ENCODE measurements at places on chromosomes 11 and 22.
A peak's percentile ranks its signal among the peaks of the same experiment; 100 is the strongest.

DNA sequence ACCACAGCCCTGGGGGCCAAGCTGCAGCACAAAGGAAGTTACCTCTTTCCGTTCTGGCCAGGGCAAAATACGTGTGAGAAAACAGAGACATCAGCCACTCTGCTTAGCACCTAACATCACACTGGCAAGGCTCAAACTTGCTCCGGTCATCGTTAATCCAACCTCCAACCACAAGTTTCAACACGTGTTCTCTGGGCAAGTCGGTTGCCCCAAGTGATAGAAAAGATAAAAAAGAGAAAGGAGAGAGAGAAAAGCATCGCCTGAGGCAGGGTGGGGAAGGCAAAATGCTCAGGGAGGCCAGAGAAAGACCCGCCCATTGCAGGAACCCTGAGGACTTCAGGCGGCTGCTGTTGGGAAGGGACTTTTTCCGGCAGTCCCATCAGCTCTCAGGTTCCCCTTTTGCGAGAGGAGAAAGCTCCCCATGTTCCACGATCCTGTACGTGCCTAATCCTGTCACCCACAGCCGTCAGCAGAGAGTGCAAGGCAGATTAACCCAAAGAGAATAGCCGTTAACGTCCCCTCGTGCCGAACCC is 18.5 kb upstream of the B4GALNT4 start:
- DNase-seq = no peak

DNA sequence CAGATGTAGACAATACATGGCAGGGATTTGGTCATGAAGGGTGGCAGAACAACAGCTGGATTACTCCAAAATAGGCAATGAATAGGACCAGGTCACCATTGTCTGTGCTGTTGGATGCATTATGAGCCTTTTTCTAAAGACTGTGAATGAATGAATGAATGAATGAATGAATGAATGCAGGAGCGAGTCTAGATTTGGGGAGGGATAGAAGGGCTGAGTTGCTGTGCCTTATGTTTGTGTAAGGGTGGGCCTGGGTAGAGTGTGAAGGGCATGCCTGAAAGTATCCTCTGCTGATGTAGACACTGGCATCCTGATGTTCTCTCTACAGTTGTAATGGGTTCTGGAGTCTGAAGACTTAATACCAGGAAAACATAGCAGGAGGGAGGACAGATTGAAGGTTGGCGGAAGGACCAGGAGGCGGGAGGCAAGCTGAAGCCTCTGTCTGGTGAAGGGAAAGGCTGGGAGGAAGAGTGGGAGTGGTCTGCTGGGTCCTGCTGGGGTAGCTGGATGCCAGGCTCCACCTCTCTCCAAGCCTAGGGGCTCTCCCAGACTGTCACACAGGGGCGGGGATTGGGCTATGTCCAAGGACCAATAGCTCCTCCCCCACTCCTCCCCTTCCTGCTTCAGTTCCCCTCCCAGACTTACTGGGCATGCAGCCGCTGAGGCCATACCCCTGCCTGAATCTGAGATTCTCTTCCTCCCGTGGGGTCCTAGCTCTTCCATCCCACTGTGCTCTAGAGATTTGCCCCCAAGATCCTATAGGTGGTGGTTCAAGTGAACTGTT is 4.8 kb downstream of the TRIM3 start:
- DNase-seq = peak; percentile 82

GRCh38 chr22:49825436-49825835 is 2.2 kb downstream of the BRD1 start:
- DNase-seq = peak; percentile 56

DNA sequence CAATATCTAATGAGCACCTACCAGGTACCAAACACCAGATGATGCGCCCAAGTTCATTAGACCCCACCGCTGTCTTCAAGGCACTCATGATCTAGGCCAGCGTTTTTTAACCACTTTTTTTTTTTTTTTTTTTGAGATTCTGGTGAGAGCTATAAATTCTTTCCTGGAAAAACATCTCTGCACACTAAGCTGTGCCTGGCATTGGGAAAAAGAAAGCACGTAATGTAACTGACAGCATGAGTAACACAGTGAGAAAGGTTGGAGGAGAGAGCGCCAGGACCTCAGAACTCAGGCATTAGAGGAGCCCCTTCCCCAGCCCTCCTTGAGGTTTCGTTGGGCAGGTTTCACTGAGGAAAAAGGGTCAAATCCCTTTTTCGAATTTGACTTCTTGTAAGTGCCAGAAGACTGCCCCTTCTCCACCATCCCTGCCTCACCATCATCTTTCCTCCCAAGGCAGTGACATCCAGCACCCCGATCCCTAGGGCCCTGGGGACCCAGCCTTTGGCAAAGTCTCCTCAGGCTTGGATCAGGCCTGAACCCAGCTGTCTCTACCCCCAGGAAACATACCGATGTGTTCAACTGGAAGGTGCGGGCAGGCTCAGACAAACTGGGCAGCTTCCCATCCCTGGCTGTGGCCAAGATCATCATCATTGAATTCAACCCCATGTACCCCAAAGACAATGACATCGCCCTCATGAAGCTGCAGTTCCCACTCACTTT is 26.1 kb upstream of the SMIM35 start:
- DNase-seq = no peak

DNA sequence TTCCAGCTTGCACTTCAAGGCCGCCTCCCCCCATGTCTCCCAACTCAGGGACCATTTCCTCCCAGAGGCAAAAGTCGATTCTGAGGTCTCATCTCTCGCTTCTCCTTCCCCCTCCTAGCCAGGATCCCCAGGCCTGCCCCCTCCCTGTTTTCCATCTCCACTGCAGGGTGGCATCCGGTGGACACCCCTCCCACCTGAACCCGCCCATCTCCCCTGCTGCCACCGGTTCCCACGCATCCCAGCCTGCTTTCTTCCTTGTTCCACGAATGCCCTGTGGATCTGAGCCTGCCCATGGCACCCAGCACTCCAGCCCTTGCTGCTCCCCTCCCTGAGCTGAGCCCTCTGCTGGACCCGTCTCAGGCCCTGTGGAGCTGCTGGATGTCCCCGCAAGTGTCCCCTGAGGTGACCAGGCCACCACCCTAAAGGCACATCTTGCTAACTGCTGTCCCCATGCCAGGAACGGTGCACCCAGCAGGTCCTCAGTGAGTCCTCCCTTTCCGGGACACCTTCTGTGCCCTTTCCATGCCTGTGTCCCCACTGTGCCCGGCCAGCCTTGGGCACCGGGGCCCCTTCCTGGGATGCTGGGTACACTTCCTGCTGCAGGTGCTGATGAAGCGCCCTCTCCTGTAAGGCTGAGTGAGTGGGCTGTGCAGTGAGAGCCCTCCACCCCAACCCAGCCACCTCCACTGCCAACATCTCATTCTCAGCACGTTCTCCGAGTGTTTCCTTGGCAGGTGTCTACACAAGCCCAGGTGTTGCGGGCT is 936 bp downstream of the IL17REL start:
- DNase-seq = no peak

DNA sequence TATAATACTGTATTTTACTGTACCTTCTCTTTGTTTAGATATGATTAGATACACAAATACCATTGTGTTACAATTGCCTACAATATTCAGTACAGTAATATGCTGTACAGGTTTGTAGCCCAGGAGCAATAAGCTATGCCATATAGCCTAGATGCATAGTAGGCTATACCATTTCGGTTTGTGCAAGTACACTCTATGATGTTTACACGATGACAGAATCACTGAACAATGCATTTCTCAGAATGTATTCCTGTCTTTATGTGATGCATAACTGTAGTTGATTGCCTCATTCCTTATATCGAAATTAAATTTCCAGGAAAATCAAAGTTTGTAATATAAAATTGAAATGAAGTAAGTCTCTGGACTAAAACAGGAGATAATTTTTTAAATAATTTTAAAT is 49.3 kb upstream of the OR5P2 start:
- DNase-seq = no peak

GRCh38 chr11:70654016-70654415 is 255.7 kb downstream of the CTTN start:
- DNase-seq = no peak

DNA sequence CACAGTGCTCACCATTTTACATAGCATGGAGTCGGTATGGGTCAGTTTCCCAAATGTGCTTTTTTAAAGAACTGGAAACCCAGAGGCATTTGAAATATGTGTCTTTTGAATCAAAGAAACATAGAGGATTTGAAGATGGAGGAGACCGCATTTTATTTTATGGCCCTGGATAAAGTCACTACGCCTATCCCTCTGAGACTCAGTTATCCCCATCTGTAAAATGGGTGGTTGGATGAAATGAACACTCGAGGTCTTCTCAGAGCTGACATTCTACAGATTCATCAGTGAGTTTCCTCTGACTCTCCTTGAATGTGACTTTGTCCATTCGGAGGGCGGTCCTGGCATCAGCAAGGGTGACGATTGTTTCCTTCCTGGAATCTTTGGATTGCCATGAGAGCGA is 135.1 kb downstream of the MIAT start:
- DNase-seq = no peak

DNA sequence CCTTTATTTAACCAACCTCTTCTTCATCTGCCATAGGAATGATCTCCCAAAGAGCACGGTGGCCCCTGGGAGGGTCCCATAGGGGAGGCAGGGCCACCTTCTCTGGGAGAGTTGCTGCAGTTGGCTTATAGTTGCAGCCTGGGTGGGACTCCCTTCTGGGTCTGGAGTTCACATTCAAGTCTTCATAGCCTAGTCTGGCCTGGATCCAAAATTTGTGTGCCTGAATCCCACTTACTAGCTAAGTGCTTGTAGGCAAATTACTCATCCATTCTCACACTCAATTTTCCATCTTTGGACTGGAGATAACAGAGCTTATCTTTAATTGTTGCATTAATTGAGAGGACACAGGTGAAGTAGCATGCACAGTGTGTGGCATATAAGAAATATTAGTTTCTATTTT is 163.6 kb downstream of the GRIK4 start:
- peak; percentile 18 for DNase-seq

GRCh38 chr11:105986554-105986953 is 35.5 kb downstream of the MSANTD4 start:
- no peak for DNase-seq

- peak; percentile 55 for DNase-seq
Observed at GRCh38 chr11:34654483-34655334, 33.8 kb downstream of the EHF start.

- DNase-seq = no peak
Observed at GRCh38 chr22:28435140-28435768, 244.4 kb downstream of the TTC28 start.

GRCh38 chr11:131179836-131180235 is 190.6 kb upstream of the NTM start:
- DNase-seq = no peak

DNA sequence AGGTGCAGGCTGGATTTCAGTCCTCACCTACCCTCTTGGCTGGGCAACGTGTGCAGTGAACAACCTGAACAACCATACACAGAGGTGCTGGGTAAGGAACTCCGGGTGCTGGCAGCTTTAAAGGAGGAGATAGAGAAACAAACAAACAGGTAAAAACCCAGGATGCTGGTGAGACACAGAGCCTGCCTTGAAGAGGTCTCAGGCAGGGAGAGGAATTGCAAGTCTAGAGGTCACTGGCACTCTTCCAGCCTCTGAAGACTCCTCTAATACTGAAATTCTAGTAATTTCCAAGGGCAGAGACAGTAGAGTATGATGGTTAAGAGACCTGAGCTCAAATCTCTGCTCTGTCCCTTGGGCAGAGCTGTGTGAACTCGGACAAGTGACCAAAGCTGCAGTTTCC is 192.5 kb downstream of the CEP164 start:
- peak; percentile 7 for DNase-seq

DNA sequence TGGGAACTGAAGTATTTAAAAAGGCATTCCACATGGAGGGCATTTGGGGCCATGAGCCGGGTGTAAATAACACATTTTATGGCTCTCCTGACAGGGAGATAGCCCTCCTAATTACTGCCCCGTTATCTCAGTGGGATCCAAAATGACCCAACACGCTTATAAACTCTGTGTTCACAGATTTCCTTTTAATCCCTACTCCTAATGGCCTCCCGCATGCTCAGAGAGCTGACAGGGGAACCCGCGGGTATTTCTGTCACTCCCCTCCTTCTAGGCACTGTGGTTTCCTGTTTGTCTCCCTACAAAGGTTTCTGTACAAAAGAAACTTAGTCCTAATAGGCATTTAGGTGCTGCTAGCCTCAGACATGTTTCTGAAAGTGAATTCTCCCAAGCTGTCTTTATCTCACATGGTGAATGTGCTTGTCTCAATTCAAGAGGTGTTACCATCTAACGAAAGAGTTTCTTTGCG is 202.8 kb upstream of the SEZ6L start:
- no peak for DNase-seq

DNA sequence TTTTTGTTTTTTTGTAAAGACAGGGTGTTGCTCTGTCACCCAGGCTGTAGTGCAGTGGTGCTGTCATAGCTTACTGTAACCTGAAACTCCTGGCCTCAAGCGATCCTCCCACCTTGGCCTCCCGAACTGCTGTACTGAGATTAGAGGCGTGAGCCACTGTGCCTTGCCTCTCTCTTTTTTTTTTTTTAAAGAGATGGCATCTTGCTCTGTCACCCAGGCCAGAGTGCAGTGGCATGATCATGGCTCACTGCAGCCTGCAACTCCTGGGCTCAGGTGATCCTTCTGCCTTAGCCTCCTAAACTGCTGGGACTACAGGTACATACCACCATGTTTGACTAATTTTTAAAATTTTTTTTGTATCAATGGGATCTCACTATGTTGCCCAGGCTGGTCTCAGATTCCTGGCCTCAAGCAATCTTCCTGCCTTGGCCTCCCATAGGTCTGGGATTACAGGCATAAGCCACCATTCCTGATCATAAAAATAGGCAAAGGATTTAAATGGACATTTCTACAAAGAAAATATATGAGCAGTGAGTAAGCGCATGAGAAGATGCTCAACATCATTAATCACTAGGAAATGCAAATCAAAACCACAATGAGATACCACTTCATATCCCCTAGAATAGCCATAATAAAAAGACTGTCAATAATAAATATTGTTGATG is 17.3 kb upstream of the CLNS1A start:
- DNase-seq = peak; percentile 37

DNA sequence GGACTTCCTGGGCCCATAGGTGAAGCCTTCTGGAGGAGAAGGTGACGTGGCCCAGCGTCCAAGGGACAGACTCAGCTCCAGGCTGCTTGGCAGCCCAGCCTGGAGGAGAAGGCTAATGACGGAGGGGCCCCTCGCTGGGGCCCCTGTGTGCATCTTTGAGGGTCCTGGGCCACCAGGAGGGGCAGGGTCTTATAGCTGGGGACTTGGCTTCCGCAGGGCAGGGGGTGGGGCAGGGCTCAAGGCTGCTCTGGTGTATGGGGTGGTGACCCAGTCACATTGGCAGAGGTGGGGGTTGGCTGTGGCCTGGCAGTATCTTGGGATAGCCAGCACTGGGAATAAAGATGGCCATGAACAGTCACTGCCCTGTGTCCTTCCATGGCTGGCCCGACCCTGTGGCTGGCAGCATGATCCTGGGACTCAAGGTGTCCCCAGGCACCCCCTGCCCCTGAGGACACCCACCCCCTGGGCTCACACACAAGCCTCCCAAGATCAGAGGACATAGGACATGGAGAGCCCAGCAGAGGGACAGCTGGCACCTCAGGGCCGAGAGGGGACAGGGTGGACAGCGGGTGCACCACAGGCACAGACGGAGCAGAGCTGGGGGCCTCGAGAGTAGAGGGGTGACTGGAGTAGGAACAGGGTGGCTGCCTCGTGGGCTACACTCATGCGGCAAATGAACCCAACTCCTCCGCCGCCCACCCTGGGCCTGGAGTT is 10.1 kb downstream of the SIGIRR start:
- DNase-seq = no peak

GRCh38 chr11:19073454-19074415 is 13.2 kb upstream of the MRGPRX2 start:
- DNase-seq = no peak

All from fibroblast of upper back skin (primary cell).